Stimulated activated CD4-positive, alpha-beta T cell treated with anti-CD3 and anti-CD28 coated beads, Interleukin-1b, Interleukin-23, amount 100 ng/mL, for 4 hours (primary cell): ENCODE measurements at places on chromosomes 4 and X.

- DNase-seq = no peak
Measured at GRCh38 chrX:150880808-150881165, 17.7 kb downstream of the CD99L2 start.

GRCh38 chr4:14196131-14196530 lies 568.6 kb upstream of the BOD1L1 start:
- peak; percentile 1 for DNase-seq

DNA sequence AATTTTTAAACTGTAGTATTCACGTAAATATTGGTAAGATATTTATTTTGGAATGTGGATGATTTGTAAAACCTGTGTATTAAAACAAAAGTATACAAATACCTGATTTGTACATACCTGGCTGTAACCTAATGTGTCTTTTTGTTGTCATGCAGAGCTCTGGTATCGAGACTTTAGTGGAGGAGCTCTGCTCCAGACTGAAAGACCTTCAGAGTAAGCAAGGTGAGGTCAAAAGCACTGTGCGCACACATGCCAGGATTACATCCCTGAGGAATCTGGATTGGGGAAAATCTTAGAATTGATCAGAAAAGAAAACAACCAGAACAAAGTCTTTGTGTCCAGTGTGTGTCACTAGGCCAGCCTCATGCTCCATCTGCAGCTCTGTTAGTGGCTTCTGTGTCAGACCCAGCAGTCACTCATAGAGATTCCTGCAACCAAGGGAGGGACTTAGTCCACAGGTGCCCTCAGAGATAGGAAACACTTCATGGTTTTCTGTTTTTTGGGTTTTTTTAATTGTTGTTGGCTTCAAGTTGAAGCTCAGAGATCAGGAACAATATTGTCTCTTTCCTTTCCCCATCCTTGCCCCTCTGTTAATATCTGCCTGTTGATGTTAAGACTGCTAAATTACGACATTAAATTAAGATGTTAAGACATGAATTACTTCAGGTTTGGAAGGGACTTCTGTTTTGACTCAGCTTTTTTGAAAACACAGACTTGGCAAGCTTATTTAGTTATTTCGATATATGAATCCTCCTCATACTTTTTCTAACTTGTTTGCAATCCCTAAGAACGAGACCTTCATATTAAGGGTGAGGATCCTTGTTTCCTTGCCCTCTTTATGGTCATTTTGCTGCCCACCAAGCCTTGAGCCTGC lies 52.4 kb upstream of the TBC1D14 start:
- no peak for DNase-seq

DNA sequence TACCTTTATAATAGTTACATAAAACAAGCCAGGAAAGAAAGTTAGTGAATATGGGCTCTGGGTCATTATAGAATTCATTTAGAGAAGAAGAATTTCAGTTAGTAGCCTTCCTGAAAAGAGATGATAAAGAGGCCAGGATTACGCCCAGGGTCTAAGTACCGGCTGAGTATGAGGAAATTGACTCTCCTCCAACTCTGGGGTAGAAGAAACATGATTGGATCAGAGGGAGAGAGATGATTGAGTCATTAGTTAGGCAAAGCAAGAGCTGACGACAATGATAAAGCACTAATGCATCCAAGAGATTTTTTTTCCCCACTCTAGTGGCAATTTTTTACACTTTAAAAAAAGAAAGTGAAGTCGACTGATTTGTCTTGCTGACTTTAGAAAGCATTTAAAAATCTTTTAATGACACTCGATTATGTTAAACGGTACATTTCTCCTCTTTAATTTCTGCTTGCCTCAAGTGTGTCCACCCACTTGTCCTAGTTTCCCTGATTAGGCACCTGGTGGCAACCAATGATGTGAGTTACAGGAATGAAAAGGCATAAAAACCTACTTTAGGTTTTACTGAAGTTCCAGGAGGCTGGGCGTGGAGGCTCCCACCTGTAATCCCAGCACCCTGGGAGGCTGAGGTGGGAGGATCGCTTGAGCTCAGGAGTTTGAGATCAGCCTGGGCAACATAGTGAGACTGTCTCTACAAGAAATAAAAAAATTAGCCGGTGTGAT lies 37.3 kb upstream of the IGFBP7 start:
- no peak for DNase-seq

- no peak for DNase-seq
Measured at GRCh38 chrX:106802063-106802387, 448 bp upstream of the TBC1D8B start.

DNA sequence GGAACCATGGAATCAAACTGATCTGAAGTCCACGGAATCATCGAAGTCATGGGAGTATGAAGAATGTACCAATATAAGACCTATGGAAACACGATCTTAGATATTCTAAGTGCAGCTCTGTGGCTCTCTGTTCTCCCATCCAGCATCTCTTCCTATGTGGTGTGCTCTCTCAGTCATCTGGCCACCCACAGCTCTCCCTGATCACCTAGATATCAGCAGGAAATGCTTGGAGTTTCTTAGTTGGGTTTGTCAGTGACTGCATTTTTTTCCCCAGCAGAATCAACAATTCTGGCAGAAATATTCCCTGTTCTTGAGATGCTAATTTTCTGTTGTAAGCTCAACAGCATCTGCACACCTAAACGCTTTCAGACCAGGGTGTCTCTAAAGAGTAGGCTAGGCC lies 94.1 kb downstream of the GC start:
- DNase-seq = no peak

DNA sequence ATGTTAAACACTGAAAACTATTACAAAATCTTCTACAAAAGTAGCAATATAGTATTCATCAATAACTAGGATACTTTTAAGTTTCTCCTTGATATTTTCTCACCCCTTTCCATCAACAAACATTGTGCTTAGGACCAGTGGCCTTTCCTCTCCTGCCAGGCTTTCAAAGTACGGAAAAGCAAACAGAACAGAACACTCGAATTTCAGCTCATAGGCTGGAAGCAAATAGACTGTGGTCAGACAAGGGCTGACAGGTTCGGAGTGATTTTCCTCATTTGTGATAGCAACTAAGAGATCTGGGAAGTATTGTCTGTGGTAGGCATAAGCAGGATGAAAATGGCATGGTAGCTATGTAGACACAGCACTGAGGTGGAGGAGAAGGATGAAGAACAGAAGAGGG lies 68.6 kb upstream of the SORBS2 start:
- no peak for DNase-seq

DNA sequence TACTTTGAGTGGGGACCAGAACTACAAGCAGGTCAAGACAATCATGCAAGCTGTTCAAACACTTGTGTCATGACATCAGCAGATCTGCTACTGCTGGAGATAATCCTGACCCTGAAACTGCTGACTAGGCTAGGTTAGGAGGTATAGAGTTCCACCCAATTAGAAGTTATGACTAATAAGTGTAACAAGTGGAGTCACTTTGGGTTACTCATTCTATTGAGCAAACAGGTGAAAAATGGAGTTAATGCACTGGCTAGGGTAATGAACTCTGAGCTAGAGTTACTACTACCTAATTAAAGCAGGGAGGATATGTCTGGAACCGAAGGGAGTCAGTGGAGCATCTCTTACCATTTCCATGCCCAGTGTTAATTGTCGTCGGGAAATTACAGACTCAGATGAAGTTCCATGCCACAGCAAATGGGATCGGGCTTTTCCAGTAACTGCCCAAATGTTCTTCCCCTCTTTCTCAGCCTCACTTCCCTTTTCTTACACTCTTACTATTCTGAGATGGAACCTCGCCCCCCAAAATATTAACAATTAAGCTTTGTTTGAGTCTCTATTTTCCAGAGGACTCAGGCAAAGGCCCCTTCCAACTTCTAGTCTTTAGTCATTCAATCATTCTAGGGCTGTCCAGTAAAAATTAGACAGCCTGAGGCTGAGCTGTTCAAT lies 19.8 kb upstream of the MANBA start:
- no peak for DNase-seq

DNA sequence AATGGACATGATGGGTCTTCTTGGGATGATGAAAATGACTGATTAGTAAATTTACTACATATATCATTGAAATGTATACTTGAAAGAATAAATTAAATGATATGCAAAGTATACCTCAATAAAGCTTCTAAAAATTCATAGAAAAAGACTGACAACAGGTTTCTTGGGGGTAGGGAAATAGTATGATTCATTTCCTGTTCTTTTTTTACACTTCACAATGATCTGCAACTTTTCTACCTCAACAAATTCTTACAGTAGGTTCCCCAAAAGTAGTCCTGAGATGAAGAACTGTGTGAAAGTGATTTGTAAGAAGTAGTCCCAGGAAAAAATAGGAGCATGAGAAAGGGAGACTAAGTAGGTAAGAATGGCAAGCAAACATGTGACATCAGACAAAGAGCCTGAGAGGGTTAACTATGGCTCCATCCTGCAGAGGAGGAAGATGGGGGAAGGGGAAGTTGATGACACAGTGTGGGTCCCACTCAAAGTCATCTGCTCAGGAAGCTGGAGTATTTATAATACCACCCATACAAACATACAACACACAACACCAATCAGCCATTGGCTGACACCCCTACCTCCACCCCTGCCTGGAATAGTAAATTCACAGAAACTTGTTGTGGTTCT lies 73.9 kb downstream of the ARHGAP6 start:
- no peak for DNase-seq

DNA sequence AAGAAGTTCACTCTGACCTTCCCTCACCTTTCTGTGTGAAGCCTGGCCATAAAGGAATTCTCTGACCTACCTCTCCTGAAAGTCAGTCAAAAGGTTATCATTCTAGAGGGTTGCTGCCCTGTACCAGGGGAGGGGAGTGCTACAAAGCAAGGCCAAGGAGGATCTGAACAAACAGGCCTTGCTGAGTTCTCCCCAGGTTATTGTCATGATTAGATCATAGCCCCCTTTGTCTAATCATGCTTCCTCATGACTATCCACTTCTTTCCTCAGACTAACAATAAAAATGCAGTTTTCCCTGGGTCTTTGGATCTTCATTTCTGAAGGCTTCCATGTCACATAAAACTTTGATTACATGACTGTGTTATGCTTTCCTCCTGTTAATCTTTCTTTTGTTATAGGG lies 472.0 kb downstream of the IQCM start:
- no peak for DNase-seq

- DNase-seq = no peak
Measured at GRCh38 chrX:45749375-45749774, 548.7 kb upstream of the DIPK2B start.

DNA sequence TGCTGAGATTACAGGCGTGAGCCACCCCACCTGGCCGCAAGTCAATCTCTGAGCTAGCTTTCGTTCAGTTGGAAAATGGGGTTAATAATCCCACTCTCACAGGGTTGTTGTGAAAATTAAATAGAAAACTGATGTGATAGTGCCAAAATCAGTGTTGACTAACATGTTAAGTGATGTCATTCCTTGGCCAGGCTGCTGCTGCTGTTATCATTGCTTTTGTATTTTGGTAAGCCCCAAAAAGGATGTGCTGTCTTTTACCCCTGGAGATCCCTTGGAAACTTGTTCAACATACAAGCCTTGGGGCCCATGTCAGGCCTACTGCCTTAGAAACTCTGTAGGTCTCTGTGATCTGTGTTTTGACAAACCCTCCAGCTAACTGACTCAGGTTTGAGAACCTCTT lies 106.3 kb downstream of the AFF1 start:
- no peak for DNase-seq

GRCh38 chr4:68872643-68873502 lies 57.1 kb downstream of the UGT2B10 start:
- DNase-seq = no peak

GRCh38 chr4:147913137-147913536 lies 181.2 kb downstream of the ARHGAP10 start:
- DNase-seq = no peak

DNA sequence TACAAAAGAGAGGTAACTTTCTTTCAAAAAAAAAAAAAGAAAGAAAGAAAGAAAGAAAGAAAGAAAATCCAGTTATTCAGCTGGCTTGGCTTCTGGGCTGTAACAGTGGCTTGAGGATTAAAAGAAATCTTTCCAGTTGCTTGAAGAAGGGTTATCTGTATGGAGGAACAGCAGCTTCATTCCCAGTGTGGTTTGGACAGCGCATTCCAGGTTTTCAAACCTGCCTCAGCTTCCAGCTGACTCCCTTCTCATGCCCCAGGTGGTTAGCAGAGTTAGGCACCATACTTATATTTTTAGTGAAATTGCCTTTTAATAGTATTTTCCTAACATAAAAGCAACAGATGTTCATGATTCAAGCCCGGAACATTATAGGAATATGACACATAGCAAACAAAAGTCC lies 48.6 kb downstream of the TMEM164 start:
- DNase-seq = no peak

DNA sequence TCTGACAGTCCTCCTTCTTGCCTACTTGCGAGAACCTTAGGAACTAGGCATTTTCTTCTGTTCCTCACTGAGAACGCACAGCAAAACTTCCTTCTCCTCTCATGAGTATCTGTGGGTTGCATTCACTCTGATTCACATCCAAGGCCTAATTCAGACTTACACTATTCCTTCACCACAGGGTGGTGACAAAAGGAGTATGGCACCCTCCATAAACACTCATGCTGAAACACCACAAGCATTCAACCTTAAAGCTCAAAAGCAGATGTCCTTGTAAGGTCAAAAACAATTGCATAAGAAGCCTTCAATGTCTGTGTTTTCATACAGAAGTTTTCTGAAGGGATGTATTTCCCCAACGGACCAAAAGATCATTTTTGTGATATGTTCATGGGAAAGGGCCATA lies 147.3 kb downstream of the CORIN start:
- DNase-seq = no peak

DNA sequence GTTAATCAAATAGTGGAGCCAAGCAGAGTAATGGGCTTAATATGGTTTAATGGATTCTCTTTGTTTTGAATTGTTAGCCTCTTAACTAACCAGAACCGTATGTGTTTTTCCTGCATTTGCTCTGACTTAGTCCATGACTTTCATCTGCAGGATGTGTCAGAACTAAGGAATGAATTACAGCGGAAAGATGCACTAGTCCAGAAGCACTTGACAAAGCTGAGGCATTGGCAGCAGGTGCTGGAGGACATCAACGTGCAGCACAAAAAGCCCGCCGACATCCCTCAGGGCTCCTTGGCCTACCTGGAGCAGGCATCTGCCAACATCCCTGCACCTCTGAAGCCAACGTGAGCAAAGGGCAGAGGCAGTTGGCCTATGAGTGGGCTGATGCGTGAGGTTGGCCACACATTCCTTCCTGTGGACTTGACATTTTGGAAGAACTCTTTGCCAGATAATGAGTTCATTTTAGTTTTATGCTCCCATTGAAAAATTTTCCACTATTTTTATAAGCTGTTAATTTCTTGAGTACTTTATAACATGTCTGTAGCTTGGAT lies 9.1 kb downstream of the MED28 start:
- DNase-seq = no peak
